ENCODE measurements at places on chromosomes 16 and 17. TPM values are rescaled to one million over a fixed set of nuclear protein-coding genes. Genes with fewer than 3 reads are reported as not detected.

DNA sequence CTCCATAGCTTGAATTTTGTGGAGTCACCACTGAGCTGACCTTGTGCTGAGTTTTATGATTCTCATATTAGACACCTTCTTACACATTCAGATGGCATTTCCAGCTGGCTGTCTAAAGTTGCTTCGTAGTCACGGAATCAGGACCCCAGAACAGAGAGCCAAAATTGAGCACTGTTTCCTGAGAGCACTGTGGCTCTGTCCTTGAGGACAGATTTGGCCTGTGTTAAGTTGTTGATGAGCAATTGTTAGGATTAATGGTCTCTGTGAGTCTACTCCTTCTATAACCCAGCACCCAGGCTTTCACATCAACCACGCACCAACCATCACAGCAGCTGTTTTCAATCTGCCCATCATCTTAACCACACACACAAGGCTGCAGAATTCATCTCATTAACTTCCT is 277.5 kb upstream of the HSBP1 start:
- DNase-seq = no peak

GRCh38 chr17:28737770-28738679 is 5.8 kb upstream of the TRAF4 start:
- peak; percentile 54 for DNase-seq

The ABCC6 gene
- 0.03 TPM for total RNA-seq

GRCh38 chr16:62050793-62051192 is 14.6 kb upstream of the CDH8 start:
- DNase-seq = no peak

The CSH1 gene
- not detected for total RNA-seq

Data from Caki2 (cell line).